CD4-positive, alpha-beta T cell treated with Interleukin-10 for 1 hour (primary cell): ENCODE measurements at places on chromosomes 16 and 17.
A peak's percentile ranks its signal among the peaks of the same experiment; 100 is the strongest.

GRCh38 chr17:62804822-62805221, 3.3 kb downstream of the MARCHF10 start:
- no peak for DNase-seq

- no peak for DNase-seq
Measured at GRCh38 chr17:80802626-80803450, 188.8 kb upstream of the CHMP6 start.

DNA sequence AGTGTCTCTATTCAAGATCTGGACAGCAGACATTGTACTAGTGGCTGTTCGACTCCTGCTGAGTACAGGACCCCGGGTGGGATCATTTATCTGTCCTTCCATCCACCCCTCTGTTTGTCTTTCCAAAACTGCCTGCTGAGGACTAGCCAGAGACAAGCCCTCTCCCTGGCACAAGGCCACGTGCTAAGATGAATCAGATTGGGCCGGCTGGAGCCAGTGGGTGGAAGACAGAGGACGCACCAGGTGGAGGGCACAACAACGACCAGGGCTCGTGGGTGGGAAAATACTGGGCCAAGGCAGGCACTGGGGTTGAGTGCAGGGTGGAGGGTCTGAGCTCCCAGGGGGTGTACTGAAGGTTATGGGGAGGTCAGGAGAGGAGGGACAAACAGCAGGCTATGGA, 1.4 kb upstream of the CA7 start:
- no peak for DNase-seq

DNA sequence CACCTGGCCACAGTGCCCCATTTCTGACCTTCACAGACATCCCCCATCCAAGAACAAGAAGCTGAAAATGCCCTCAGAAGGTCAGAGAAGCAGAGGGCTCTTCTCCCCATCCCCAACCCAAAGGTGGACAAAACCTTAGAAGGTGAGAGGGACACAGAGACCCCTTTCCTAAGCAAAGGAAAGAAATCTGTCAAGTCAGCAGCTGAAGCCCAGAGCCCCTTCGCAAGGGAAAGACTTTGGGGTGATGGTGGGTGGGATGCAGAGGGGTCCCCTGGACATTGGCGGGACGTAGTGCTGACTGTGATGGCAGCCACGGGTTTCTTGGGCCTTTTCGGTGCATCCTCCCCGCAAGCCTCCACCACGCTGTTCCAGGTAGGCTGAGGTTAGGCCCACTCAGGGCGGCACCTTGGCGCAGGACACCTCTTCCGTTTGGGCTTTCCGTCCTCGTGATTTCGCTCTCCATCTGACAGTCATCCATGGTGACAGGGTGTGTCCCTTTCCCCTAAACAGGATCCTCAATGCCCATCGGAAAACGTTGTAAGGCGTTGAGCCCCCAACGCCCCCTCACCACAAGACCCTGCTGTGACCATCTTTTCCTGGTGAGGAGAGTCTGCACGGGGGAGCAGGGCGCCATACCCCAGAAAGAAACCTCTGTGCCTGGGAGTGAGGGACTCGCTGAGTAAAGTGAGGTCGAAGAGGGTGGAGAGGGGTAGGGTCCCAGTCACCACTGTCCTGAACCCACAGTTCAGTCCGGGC, 10.7 kb upstream of the GSDMA start:
- DNase-seq = no peak

GRCh38 chr17:43550754-43551153, 4.6 kb upstream of the ETV4 start:
- no peak for DNase-seq

- DNase-seq = no peak
Measured at GRCh38 chr17:82334204-82334621, 647 bp upstream of the SECTM1 start.

DNA sequence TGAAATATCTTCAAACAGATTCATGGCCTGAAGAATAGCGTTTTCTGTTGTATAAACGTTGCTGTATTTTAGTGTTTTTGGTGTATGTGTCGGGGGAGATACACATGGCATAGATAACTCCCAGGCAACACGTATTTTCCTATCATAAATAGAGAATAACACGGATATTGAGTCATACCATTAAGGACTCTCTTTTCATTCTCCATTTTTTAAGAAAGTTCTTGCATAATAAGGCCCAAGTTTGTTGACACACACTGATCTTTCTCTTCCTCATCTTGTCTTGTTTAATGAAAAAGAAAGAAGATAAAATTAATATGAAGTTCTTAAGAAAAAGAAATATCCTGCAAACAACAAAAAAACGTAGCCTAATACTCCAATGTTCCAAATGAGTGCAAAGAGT, 13.4 kb downstream of the ABCA8 start:
- no peak for DNase-seq

GRCh38 chr16:27903046-27903655, 160.4 kb downstream of the GSG1L start:
- no peak for DNase-seq

- peak; percentile 82 for DNase-seq
Measured at GRCh38 chr16:50326835-50327465, 41.8 kb downstream of the BRD7 start.

DNA sequence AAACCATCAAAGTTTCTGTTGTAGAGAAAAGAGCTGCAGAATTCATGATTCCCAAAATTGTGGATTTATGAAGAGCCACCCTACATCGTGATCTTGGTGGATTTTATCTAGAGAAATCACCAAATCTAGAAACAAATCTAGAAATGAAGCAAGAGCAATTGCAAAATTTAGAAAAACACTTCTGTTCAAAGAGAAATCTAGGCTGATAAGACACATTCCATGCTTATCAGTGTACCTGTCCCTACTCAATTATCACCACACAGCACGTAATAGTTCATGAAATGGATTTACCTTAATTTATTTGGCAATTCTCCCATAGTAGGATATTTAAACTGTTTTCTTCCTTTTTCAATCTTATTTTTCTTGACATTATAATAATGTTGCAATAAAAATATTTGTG, 94.0 kb upstream of the NOL11 start:
- no peak for DNase-seq

GRCh38 chr16:84672276-84673202, 24.2 kb downstream of the KLHL36 start:
- peak; percentile 81 for DNase-seq

- DNase-seq = no peak
Measured at GRCh38 chr17:77131904-77132303, 8.9 kb upstream of the SEC14L1 start.

- peak; percentile 58 for DNase-seq
Measured at GRCh38 chr17:3766779-3767178, 34.2 kb downstream of the ITGAE start.

- no peak for DNase-seq
Measured at GRCh38 chr16:53761962-53762703, 58.2 kb downstream of the FTO start.

- no peak for DNase-seq
Measured at GRCh38 chr17:76446449-76447231, 6.3 kb downstream of the UBE2O start.

DNA sequence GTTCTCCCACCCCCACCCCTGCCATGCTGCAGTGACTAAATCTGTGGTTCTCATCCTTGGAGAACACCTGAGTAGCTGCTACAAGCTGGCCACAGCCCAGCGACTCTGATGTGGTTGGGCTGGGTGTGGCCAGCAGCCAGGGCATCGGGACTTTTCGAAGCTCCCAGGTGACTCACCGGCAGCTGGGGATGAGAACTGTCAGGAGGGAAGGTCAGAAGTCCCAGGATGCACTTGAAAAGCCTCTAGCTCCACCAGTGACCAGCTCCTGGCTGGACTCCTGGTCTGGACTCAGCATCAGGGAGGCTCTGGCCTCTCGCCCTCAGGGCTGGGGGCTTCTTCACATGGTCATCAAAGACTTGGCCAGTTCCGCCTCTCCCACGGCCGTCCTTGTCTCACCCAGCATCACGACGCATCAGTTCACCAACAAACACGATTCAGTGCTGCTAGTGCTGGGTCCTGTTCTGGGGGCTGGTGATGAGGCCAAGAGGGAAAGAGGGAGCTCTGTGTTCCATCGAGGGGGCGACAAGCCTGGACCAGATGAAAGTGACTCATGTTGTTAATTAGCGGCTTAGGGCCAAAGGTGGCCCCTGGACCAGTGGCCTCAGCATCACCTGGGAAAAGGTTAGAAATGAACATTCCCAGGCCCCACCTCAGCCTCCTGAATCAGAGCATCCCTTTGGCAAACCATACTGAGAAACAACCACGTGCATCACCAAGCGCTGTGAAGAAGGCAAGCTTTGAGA, 3.9 kb upstream of the C17orf99 start:
- no peak for DNase-seq

GRCh38 chr16:78216166-78216745, 116.8 kb downstream of the WWOX start:
- no peak for DNase-seq

DNA sequence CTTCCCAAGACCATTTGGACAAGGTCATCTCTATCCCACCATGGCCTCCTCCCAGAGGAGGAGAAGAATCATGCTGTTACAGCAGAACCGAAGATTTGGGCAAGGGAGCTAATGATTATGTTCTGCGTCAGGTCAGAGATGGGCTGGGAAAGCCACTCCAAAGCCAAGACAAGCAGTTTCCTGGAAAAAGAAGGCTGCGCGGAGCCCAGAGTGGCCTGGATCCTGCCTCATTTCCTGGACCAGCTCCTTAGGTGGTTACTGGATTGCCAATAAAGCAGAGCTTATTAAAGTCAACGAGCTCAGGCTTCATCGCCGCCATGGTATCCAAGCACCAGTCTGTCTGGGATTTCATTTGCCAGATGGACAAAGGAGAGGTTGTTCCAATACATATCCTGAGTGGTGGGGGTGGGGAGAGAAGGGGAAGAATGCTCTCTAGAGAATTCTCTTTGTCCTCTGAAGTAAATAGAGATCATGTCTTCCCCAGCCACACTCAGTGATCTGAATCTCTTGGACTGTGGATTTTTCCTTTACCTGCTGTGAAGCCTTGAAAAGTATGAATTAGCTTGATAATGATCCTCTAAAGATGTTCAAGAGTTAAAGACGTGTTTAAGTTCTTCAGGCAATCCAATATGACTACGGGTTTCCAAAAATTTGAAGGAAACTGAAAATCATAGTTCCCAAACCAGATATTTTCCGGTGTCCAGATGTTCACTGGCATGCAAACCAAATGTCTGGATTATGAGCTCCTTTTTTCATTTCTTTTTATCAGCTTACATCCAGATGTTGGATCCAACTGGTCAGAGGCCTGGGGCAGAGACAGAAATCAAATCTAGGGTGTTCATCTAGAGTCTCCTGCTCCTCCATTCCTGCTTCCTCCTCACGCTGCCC, 17.7 kb downstream of the PRAC1 start:
- no peak for DNase-seq
